ENCODE measurements at places on chromosomes 2 and 18. TPM values are rescaled to one million over a fixed set of nuclear protein-coding genes. Genes with fewer than 3 reads are reported as not detected.

DNA sequence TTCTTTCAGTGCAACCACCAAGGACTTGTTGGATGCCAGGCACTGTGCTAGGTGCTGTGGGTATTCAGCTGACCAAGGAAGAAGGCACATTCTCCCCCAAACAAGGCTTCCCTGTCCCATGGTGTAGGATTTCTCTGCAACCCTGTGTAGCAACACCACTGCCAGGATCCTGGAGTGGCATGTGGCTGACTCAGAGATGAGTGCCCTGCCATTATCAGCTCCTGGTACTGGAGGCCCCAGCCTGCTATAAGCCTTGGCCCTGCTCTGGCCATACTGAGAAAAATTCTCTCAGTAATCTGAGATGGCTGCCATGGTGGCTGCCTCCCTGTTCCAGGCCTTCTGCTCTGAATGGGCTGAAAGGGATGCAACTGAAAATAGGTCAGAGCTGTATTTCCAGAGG lies 4.3 kb downstream of the SMYD5 start:
- DNase-seq: peak; percentile 74

DNA sequence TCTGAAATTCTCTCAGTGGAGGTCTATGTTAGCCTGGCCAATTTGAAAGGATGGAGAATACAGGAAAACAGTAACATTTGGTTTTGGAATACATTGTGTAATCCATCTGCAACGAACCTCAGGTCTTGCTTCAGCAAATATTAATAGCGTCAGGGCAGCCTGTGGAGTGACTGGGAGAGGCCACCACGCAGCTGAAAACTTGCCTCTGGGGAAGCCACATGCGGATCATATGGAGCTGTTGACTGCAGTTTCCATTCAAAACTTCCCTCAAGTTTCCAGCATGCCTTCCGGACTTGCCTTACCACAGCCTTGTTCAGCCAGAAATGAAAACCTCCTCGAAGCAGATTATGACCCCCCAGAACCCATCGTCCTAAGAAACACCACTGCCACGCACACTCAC lies 25.7 kb downstream of the BCL11A start:
- no peak for DNase-seq

GRCh38 chr2:101150306-101151145 lies 656 bp downstream of the TBC1D8 start:
- DNase-seq: peak; percentile 47

DNA sequence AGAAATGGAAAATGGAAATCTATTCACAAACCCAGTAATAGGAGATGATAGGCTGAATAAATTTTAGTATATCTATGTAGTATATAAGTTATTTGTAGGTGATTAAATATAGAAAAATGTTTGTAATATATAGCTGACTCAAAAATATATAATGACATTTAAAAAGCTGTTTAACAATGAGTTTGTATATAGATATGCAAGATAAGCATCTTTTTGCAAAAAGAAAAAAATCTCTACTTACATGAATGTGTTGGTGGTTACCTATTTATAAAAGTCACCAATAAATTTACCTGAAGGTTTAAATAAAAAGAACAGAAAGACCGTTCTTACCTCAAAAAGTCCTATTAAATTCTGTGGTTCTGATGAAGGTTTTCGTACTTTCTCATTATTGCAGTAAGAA lies 71.3 kb downstream of the LRPPRC start:
- no peak for DNase-seq

GRCh38 chr2:98296440-98296839 lies 49.8 kb upstream of the CNGA3 start:
- DNase-seq: no peak

- DNase-seq: peak; percentile 77
These were observed 866 bp downstream of the CRIM1 start for GRCh38 chr2:36356298-36356989.

Gene METAP1D
- total RNA-seq: 4.1 TPM

Gene LIMS3
- total RNA-seq: 3.9 TPM

Gene IL1RL1
- total RNA-seq: not detected

Gene EMILIN2
- 30.2 TPM for total RNA-seq

Gene EPHA4
- total RNA-seq: 42.2 TPM

Gene ARHGAP25
- not detected for total RNA-seq

All from GM23248 (cell line).